ENCODE measurements at places on chromosomes 4 and X.

GRCh38 chrX:52015794-52016193, 53.2 kb downstream of the MAGED4B start:
- DNase-seq = no peak

- DNase-seq = no peak
Measured at GRCh38 chr4:32148111-32148666, 1428.0 kb downstream of the PCDH7 start.

DNA sequence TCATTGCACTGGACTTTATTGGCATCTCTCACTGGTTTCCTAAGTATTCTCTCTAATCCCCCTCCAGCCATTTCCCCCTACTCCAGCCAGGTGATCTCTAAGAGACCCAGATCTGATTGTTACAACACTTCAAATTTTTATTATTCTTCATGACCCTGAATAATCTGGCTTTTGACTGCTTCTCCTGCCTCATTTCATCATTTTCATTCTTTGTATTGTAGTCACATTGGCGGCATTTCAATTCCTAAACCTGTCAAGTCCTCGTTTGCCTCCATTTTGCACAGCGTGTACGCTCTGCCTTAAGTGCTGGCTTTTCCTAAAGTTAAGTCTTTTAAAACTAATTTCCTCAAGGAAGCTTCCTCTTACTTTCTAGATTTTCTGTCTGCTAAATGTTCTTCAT, 31.6 kb downstream of the UBE2K start:
- no peak for DNase-seq

- no peak for DNase-seq
Measured at GRCh38 chr4:522438-522837, 23.4 kb downstream of the PIGG start.

- DNase-seq = no peak
Measured at GRCh38 chrX:43065978-43066377, 288.0 kb upstream of the PPP1R2C start.

GRCh38 chr4:145045180-145045579, 52.8 kb downstream of the ANAPC10 start:
- no peak for DNase-seq

GRCh38 chr4:20015636-20016224, 236.0 kb upstream of the SLIT2 start:
- no peak for DNase-seq

DNA sequence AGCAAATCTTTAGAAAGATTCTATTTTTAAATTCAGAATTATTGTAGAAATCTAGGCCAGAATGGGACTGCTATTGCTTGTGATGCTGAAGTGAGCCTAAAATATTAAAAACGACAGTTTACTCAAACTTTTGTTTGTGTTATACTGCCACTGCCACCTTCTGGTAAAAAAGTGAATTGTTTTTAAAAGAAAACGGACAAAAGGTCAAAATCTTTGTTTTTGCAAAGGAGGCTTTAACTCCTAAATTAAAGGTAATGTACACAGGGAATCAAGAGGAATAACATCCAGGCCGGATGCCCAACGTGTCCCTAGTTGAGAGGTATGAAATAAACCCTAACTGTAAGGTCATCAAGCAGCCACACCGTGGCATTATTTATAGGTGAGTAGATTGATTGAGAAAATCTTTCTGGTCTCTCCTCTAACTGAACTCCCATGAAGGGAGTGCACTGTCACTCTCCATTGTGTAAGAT, 338.3 kb upstream of the GALNT7 start:
- no peak for DNase-seq

GRCh38 chr4:107625391-107625902, 94.6 kb downstream of the PAPSS1 start:
- DNase-seq = no peak
